ENCODE measurements at places on chromosomes 7 and 10.

GRCh38 chr7:70458745-70459144 lies 673.2 kb upstream of the GALNT17 start:
- no peak for DNase-seq

DNA sequence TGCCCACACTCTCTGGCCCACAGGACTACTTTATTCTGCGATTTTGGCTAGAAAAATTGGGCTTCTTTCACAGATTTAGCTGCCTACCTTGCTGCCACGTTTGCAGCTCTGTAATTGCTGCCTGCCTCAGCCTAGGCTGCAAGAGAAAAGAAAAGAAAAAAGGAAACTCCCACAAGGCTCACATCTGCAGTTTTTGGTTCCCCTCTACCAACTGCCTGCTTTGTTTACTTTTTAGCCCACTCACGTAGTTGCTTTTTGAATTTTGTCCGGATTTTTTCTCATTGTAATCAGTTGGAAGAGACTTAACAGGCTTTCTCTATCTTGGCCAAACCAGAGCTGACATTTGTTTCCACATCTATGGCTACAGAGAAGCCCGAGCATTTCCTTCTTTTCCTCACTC lies 24.3 kb downstream of the SUN3 start:
- no peak for DNase-seq

- DNase-seq = no peak
These were observed 176.5 kb upstream of the CCZ1B start for GRCh38 chr7:7002418-7003062.

- no peak for DNase-seq
These were observed 68.1 kb downstream of the RNF216 start for GRCh38 chr7:5713124-5713912.

GRCh38 chr7:47198159-47198558 lies 383.8 kb downstream of the TNS3 start:
- DNase-seq = no peak

DNA sequence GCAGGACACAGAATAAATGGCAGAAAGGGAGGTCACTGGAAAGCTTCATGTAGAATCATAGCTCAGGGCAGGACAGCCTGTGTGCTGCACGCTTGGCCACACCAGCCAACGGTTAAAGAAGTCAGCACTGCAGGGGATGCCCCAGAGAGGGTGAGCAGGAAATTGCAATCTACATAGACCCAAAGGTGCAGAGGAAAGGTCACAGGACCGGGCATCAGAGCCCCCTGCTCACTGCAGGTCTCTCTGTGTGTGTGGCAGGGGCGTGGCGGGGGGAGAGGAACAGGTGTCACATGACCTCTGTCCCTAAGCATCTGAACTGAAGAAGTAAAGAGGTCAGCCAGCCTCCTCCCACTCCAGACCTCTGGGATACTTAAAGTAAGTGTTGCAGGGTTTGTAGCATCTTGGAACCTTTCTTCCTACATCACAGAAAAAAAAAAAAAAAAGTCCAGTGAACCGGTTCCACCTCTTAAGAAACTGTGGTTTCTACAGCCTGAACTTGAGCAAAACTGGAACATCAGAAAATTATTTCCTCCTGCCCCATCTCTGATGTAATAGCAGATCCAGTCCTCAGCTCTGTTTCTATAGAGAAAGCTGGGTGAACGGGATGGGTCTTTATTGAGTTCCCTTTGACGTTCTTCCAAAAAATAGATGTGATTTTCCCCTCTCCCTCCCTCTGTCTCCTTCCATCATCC lies 64.3 kb downstream of the RGS10 start:
- no peak for DNase-seq

- DNase-seq = no peak
These were observed 28.4 kb upstream of the FAM204A start for GRCh38 chr10:118370499-118370898.

DNA sequence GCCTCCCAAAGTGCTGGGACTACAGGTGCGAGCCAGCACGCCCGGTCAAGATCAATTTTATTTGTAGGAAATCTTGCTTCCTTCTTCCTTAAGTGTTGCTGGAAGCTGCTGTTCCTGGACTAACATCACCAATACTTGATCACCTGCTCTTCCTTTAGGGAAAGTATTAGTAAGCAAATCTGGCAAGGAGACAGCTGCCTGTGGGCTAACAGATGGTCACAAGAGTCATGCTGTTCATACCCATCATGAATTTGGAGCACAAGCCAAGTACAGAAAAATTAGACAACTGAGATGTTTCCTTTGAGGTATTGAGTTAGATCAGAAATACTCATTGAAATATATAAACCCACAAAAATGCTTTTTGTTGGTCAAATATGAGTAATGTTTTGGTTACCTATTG lies 27.9 kb downstream of the BAIAP2L1 start:
- DNase-seq = no peak

DNA sequence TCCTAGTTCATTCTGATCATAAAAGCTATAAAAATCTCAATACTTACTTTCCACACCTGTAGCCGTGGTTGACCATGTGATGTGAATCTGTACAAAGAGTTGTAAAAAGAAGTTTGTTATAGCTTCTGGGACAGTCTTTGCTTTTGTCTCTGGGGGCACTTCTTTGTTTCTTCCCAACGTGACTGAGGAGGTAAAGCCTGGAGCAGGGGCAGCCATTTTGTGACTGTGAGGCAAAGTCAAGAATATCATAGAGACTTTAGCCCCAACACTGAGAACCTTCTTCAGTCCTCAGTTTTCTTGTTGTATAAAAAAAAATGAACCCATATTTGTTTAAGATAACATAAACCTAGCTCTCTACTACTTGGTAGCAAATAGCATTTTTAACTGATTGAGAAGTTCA lies 29.4 kb upstream of the LYZL1 start:
- DNase-seq = no peak

DNA sequence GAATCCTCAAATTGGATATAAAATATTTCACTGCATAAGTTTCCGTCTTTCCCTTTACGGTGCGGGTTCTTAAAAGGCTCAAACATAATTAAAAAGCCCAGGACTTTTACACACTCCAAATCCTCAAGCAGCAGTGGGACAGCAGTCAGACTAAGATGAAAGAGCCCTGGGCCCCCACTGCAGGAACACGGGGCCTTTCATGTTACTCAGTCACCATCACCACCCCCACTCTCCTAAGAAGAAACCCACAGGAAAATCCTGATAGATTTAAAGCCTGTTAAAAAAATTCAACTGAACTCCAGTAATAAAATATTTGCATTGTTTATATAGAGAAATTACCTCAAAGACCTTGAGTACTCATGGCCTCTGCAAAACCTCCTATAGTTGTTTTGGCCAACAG lies 74.0 kb upstream of the TRIL start:
- no peak for DNase-seq

- no peak for DNase-seq
These were observed 47.9 kb downstream of the MRC1 start for GRCh38 chr10:17857040-17857439.

DNA sequence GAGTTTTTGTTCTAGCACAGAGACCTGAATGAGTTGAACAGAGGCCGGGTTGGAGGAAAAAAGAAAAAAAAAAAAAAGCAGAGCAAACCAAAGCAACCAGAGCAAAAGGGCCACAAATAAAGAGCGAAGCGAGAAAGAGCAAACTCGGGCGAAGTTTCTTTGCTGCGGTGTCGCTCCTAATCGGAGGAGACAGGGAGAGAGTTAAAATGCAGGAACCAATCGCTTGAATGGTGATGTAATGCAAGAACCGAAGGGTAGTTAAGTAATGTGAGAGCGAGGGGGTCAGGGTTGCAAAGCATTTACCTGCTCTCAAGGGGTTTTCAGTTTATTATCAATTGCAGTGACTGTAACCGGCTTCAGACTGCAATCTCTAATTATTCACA lies 271.7 kb downstream of the TRIL start:
- no peak for DNase-seq

DNA sequence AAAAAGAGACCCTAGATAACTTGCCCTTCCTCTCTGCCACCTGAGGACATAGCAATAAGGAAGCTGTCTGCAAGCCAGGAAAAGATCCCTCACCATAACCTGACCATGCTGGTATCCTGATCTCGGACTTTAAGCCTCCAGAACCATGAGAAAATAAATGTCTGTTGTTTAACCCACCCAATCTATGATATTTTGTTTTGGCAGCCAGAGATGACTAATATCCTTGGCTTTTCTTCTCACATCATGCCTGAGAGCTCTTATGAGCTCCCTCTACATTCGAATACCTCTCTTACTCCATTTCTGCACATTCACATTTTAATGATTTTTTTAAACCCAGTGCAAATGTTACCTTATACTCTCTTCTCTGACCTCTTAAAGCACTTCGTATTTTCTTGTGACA lies 214.0 kb upstream of the CHRM2 start:
- no peak for DNase-seq

DNA sequence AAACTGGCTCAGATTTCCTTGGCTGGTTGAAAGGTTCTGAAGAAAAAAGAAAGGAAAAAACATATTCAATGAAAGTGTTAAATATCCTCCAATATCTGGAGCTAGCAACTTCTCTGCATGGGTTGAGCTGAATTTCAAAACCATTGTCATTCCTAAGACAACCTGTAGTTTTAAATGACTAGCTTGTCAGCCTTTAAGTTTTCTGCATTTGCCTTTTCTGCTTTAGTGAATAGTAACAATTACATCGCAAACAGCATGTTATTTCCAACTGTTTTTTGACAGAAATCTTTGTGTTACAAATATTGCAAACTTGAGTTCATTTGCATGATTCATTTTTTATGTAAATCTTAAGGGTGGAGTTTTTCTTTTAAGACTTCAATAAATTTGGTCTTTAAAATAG lies 852.3 kb upstream of the CELF2 start:
- DNase-seq = no peak

GRCh38 chr7:86295526-86295925 lies 348.2 kb upstream of the GRM3 start:
- no peak for DNase-seq

- DNase-seq = no peak
These were observed 65.3 kb upstream of the AQP1 start for GRCh38 chr7:30846378-30846777.

DNA sequence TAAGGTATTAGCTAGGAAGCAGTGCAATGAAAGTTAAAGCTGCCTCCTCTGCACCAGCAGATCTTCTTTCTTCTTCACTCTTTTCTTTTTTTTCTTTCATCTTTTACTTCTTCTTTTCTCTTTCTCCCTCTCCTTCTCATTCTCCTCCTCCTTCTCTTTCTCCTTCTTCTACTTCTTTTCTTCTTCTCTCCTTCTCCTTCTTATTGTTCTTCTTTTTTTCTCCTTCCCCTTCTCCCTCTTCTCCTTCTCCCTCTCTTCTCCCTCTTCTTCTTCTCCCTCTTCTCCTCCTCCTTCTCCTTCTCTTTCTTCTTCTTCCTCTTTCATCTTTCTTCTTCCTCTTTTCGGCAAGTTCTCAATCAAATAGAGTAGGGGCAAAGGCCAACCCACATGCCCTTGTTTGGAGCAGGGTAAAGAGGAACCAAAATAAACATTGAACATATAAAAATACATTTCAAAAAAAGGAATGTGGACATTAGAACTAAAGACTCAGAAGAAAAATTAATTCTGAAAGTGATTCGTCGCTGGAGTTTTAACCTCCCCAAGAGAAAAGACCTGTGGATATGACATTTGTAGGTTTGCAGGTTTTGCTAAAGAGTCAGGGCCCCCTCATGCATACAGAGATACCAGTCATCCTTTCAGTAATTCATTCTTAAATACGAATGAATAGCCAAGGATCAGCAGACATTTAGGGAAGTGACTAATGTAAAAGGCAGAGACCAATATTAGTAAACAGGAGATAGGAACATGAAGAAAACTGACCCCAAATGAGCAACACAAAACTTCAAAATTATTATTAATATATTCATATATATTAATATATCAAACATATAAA lies 93.0 kb upstream of the RSU1 start:
- DNase-seq = no peak

DNA sequence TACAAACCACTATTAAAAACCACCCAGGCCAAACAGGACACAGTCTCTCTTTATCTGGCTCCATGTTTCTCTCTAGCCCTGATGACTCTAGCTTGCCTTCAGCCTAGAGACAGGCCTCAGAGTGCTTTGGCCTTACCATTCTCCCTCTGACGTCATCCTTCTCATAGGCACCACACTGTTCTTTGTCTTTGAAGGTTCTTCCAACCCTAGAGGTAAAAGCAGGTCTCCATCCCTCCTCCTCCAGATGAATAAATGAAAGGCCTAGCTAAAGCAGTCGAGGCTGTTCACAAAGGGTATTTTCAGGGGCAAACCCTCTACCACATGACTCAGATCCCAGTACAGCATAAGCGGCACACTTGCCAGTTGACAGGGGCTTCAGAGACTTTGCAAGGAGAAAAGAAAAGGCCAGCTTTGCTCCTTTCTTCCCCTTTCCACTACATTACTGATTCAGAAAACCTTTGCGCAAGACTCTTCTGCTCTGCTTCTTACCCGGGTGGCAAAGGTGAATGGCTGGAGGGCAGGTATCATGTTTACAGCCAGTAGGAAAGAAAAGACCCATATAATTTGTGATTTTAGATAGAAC lies 14.8 kb downstream of the NFE2L3 start:
- no peak for DNase-seq

DNA sequence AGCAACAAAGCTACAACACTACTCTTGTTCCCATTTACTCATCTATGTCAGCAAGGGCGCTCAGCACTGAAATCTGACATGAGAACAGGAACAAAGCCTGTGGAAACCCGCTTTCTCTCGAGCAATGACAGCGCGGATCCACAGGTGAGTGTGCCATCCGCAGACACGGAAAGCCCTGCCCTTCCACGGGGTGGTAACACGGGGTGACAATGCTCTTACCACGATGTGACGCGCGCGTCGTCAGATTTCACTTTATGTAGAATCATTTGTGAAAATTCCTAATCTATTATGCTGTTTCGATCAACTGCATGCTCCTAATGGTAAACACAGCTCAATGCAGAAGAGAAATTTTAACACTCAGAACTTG lies 34.4 kb downstream of the ZFAND2A start:
- DNase-seq = no peak

DNA sequence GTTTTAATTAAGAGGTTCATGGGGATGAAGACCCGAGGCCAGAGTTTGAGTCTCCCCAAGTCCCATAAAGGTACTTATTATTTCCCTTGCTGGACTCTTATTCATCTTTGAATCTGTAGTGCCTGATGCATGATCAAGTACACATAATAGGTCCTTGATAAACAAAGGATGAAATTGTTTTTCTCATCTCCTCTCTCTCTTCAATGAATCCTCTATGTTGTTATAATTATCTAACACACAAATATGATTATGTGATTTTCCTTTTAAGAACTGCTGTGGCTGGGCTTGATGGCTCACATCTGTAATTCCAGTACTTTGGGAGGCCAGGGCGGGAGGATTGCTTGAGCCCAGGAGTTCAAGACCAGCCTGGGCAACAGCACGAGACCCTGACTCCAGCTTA lies 117.7 kb downstream of the BAMBI start:
- no peak for DNase-seq

- DNase-seq = no peak
These were observed 5.2 kb downstream of the NAMPT start for GRCh38 chr7:106279425-106280197.

GRCh38 chr7:36051501-36051900 lies 101.6 kb upstream of the EEPD1 start:
- no peak for DNase-seq

- DNase-seq = no peak
These were observed 536.1 kb downstream of the LRMDA start for GRCh38 chr10:75967491-75967890.

Data from activated T-cell treated with anti-CD3 and anti-CD28 coated beads for 4 hours (primary cell).